ENCODE measurements at places on chromosomes 7 and 10.

- DNase-seq = no peak
These were observed 14.6 kb downstream of the VOPP1 start for GRCh38 chr7:55557666-55558188.

- no peak for DNase-seq
These were observed 247.7 kb downstream of the TFEC start for GRCh38 chr7:115782696-115783490.

- DNase-seq = no peak
These were observed 14.8 kb downstream of the MYL10 start for GRCh38 chr7:101614098-101614938.

- no peak for DNase-seq
These were observed 643.1 kb downstream of the PARD3 start for GRCh38 chr10:34171957-34172527.

- no peak for DNase-seq
These were observed 105.7 kb downstream of the ST8SIA6 start for GRCh38 chr10:17348501-17349349.

DNA sequence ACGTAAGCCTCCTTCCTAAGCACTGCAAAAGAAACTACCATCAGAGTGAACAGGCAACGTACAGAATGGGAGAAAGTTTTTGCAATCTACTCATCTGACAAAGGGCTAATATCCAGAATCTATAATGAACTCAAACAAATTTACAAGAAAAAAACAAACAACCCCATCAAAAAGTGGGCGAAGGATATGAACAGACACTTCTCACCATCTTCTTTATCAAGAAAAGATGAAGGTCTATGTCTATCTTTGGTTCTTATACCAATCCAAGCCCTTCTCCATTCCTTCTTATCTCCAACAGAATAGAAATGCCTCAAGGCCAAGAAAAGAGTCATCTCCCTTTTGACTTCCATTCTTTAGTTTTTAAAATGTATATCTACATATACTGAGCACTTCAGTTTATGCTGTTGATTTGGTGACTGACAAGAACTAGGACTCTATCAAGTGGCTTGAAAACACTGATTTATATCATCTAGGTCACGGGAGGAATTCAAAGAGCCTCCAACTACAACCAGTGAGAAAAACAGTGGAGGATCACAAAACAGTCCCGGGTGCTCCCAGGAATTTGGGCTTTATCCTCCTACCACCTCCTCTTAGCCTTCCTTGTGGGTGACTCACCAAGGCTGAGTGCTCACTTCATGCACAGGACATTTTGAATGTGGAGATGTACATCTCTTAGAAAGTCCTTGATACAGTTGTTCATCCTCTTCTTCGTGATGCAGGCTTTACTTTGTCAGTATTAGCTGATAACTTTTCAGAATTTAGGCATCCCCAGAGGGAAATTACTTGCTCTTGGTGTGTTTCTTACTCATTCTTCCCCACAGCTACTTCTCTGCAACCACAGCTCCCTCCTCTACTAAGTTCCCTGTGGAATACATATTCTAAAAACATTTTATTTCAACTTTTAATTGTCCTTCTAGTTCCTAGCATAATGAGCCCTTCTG, 15.4 kb downstream of the TAS2R41 start:
- no peak for DNase-seq

DNA sequence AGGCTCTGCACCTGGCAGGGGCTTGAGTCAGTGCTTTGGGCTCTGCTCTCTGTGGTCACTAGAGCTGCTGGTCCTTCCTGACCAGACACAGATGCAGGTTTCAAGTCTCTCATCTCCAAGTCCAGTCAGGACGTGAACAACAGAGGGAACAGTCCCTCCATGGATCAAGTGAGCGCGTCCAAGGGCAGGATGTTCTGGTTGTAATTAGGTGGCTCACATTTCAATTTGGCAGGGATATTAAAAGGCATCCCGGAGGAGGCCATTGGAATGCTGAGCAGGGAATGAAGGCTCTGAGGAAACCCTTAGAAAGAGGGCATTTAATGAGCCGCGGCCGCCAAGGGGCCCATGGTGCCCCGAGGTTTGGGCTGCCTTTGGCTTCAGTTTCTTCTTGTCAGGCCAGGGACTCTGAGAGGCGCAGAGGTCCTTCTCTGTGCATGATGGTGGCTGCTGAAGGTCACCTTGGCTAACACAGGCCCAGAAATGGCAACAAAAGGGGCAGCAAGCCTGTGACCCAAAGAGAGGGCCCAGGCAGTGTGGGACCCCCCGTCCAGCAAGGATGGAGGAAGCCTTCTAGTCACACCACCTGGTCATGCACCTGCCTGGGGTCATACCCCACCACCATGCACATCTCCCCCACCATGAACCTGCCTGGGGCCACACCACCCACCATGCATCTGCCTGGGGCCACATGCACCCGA, 30.7 kb upstream of the INPP5A start:
- no peak for DNase-seq

- DNase-seq = no peak
These were observed at the start of gene AMZ1 for GRCh38 chr7:2687881-2688318. Gene AMZ1 (plus strand): TSS chr7:2688202. CDS start chr7:2700452, 12,250 bp downstream.

Measured in activated naive CD4-positive, alpha-beta T cell (primary cell).